ENCODE measurements at places on chromosomes 1 and 21.

DNA sequence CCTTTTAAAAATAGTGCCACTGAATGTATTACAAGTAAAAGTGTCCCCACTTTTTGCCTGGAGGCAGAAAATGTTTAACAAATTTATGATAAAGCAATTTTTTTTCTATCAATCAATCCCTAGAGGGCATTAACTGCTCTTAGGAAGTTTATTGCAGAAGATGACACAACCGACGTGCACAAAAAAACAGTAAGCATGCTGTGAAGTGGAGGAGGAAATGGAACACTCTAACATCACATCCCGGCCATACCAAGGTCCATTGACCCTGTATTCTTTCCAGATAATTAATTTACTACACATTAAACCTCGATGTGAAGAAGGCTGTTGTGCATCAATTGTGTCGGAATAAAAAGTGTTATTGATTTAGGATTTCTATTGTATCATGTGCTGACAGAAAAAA, 264.9 kb upstream of the NR5A2 start:
- DNase-seq, result no peak

- no peak for DNase-seq
Measured at GRCh38 chr1:151237678-151238466, 16.7 kb upstream of the PSMD4 start.

DNA sequence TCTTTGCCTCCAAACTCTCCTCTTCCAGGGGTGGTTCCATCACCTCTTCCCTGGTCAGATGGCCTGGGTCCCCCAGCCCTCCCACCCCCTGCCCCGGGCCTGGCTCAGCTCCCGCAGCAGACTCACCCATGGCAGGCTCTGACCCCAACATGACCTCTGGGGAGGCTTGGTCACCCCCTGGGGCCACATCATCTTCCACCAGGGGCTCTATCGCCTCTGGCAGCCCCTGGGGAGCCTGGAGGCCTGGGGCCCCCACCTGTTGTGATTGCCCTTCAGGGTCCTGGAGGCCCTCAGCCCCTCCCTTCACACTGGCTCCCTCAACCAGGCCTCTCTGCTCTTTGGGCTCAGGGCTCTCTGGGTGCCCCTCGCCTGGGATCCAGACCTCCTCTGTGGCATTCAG, 6.4 kb downstream of the NES start:
- DNase-seq, result no peak

GRCh38 chr1:96474985-96475743, 246.4 kb upstream of the PTBP2 start:
- DNase-seq, result no peak

- no peak for DNase-seq
Measured at GRCh38 chr21:37207441-37208009, 59.6 kb downstream of the VPS26C start.

DNA sequence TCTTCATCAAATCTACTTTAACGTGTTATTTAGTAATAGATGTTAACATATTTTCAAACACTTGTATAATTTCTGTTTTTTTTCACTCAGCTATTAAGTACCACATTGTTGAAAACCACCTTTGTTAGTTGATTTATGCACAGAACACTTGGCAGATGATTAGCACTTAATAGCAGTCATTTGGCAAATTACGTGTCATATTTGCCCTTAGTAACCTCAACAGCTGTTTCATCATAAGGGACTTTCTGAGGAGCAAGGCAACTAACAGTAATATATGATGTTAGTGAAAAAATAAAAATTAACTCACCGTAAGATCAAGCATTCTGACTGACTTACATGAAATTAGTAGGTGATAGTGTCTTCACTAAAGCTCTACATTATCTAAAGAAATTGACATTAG, 186.4 kb downstream of the HMCN1 start:
- no peak for DNase-seq

DNA sequence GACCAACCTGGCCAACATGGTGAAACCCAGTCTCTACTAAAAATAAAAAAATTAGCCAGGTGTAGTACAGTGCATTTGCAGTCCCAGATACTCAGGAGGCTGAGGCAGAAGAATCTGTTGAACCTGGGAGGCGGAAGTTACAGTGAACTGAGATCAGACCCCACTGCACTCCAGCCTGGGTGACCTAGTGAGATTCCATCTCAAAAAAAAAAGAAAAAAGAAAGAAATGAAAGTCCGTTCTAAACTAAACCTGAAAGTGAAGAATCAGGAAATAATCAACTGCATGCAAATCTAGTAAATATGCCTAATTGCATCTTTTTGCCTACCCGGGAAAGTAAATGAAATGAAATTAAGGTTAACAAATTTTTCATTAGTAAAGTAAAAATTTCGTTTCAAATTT, 99.6 kb downstream of the ZZZ3 start:
- no peak for DNase-seq

DNA sequence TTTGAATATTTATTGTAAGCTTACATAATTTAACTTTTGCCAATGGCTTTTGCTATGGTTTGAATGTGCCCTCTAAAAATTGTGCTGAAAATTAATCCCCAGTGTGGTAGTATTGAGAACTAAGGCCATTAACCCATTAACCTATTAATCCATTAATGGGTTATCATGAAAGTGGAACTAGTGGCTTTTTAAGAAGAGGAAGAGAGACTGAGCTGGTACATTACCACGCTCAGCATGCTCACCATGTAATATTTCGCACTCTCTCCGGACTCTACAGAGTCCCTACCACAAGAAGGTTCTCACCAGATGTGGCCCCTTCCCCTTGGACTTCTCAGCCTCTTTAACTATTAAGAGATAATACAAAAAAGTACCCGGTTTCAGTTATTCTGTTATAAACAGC, 164.4 kb upstream of the ZRANB2 start:
- DNase-seq, result no peak

GRCh38 chr1:167344112-167344511, 123.4 kb downstream of the POU2F1 start:
- no peak for DNase-seq

- DNase-seq, result no peak
Measured at GRCh38 chr1:10171105-10171767, 39.1 kb upstream of the KIF1B start.

- DNase-seq, result no peak
Measured at GRCh38 chr1:3029991-3030662, 8.9 kb downstream of the ACTRT2 start.

DNA sequence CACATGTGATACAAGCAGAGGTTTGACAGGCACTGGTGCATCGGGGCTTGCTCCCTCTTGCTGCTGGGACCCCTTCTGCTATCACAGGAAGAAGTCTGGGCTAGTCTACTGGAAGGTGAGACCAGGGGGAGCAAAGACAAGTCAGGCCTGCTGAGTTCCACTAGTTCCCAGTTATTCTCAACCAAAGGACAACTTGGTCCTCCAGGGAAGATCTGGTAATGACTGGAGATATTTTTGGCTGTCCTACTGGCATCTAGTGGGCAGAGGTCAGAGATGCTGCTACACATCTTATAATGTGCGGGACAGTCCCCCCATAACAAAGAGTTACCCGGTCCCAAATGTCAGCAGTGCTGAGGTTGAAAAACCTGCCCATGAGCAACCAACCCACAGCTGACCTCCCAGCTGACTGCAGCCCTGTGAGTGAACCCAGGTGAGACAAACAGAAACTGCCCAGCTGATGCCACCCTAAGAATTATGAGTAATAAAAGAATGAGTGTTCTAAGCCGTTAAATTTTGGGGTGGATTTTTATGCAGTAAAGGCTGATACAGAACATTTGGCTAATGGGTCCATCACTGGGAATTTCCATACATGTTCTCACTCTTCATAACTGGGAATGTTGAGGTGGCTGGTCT, 71.6 kb downstream of the NENF start:
- DNase-seq, result no peak

DNA sequence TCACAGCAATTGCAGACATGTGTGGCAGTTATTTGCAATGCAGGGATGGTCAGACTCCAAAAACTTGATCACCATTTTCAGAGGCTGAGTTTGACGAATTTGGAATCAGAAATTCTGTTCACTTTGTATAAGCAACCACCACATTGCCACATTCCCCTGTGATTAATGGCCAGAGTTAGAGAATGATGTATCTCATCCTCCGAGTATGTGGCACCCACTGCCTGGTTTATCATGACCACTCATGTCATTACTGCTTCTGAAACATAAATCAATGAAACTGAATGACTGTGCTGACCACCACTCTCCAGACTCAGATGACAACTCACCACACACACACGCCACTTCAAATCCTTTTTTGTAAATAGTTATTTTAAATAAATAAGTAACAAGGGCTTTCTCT, 66.6 kb upstream of the CACHD1 start:
- DNase-seq, result no peak

DNA sequence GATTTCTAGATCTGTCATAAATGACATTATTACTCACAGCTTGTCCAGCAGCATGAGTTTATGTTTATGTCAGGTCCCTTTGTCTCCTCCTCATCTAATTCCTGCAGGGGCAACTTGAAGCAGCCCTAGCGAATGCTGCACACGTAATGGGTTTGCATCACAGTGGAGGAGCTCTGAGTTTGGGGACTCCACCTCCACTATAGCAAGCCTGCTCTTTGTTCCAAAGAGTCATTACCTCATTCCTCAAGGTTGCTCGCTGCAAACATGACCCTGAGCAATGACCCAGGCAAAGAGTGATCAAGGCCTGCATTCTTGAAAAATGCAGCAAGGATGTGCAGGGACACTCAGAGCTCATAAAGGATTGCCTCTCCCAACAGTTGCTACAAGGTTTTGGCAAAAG, 261.9 kb downstream of the HHIPL2 start:
- no peak for DNase-seq

DNA sequence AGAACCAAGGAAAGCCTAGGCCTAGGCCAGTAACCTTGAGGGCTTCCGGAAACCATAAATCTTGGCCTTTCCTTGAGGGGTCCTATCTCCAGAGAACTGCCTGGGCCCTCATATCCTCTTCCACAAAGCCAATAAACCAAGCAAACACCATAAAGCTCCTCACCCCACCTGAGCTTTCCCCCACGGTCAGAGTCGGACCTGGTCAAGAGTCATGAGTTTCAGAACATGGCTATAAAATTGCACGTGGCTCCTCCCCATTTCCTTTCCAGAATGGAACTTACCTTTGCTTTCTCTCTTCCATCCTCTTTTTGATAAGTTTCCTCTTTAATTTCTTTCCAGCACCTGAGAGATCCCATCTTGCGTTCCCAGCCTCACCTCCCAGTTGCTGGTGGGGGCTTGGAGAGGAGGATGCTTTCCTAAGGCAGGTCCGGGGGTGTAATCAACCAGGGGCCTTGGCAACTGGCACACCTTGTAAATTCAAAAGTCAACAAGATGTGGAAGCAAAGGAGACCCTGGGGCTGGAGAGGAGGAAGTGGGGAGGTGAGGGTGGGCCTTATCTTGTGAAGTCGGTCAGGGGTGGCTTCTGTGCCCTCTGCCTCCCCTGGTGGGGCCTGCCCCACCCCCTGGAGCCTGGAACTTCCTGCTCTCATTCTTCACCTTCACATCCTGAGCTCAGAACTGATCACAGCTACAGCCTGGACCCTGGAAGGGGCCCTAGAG, 259.9 kb downstream of the FOXD2 start:
- no peak for DNase-seq

DNA sequence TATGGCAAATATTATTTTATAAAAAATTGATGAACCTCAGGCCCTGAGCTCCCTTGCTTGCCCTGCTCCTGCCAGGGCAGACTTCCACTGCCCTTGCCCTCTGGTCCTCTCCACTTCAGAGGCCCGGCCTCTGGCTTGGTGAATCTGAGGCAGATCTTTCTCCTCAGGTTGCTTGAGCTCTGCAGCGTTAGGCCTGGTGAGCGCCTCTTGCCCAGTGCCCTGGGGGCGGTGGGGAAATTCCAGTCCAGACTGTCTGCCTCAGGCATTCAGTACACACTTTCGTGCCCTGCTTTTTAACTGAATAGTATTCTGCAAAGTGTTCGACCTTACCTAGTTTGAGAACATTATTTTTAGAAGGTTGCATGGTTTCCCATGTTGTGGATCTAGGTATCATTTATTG, 98.2 kb downstream of the PCBP3 start:
- no peak for DNase-seq

GRCh38 chr1:53541761-53542550, 82.8 kb downstream of the DMRTB1 start:
- no peak for DNase-seq

- no peak for DNase-seq
Measured at GRCh38 chr1:6258675-6259074, 2.2 kb downstream of the GPR153 start.

DNA sequence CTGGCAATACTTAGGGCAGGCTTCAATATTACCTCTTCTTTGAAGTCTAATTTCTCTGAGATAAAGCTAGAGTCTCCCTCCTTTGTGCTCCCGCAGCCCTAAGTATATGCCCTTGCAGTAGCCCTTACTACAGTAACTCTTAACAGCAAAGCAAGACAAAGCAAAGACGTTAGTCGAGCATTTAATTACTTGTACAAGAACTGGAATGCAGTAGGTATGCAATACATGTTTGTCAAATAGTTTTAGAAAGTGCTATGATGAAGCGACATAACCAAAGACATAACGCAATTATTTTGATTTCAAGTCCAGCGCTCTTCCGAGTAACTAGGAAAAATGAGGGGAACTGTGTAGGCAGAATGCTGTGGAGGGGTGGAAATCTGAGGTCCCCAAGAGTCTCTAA, 1.6 kb downstream of the P3H1 start:
- DNase-seq, result no peak

- no peak for DNase-seq
Measured at GRCh38 chr21:45125357-45125756, 51.0 kb downstream of the ADARB1 start.

GRCh38 chr1:56688522-56689026, 43.5 kb downstream of the PRKAA2 start:
- DNase-seq, result no peak

DNA sequence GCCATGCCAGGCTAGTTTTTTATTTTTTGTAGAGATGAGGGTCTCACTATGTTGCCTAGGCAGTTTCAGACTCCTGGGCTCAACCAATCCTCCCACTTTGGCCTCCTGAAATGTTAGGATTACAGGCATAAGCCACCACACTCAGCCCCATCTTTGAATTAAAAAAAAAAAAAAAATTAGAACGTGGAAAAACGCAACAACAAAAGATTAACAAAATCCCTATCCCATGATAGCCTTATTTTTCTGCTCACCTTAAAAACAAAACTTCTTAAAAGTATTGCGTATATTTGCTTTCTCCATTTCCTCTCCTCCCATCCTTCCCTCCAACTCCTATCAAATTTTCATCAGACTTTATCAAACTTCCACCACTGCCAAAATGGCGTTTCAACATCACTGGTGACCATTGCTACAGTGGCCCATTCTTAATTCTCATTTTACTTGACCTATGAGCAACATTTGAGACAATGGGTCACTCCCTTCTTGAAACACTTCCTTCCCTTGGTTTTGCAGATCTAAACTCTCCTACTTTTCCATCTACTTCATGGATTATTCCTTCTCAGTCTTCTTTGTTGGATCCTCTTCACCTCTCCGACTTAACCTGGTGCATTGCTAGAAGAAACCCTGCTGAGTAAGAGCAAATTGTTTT, 579 bp upstream of the ZNF684 start:
- DNase-seq, result no peak

DNA sequence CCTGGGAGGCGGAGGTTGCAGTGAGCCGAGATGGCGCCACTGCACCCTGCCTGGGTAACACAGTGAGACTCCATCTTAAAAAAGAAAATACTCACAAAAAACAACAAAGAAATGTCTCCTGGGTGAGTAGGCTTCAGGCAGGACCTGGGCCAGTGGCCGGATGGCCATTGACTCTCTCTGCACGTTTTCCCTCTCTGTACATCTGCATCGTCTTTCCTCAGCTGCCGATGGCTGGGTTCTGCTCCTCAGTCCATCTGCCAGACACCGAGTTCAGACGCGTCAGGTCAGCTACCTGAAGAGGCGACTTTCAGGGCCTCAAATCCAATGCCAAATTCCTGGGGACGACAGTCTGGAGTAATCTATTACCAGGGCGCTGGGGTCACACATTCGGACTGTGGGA, 199.3 kb downstream of the CAMTA1 start:
- DNase-seq, result no peak

- DNase-seq, result no peak
Measured at GRCh38 chr1:201882665-201883132, 6.0 kb upstream of the SHISA4 start.
